ENCODE measurements at places on chromosomes 12 and 14. TPM values are rescaled to one million over a fixed set of nuclear protein-coding genes. Genes with fewer than 3 reads are reported as not detected.

DNA sequence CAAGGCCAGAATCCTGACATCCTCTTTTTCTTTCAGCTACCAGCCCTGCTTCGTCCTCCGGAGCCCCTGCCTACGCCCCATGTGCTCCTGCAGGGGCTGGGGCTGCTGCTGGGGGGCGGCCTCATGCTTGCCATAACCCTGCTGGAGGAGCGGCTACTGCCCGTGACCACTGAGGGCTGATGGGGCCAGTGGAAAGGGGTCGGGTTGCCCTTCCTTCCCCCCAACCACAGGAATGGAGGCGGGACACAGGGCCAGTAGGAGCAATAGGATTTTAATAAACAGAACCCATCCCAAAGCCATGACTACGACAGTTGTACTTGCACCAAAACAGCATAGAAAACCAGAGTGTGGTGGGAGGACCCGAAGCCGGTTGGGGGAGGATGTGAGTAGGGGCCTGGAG lies 7.7 kb downstream of the SLC39A5 start:
- DNase-seq, result no peak

DNA sequence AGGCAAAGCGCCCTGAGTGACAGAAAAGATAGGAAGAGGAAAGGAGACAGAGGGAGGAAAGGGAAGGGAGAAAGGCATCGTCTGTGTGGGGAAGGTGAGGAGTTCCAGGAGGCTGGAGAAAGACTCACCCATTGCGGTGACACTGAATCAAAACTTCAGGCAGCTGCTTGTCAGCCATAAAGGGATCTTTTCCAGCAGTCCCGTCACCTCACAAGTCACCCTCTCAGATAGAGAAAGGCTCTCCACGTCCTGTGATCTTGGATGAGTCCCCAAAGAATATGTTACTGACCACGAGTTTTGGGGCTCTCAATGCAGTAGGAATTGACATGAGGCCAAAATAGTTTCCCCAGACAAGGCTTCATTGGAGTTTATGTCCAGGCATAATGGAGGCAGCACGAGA lies 9.8 kb upstream of the GMFB start:
- no peak for DNase-seq

- DNase-seq, result no peak
Observed at GRCh38 chr12:52976574-52977071, 27.7 kb downstream of the KRT18 start.

DNA sequence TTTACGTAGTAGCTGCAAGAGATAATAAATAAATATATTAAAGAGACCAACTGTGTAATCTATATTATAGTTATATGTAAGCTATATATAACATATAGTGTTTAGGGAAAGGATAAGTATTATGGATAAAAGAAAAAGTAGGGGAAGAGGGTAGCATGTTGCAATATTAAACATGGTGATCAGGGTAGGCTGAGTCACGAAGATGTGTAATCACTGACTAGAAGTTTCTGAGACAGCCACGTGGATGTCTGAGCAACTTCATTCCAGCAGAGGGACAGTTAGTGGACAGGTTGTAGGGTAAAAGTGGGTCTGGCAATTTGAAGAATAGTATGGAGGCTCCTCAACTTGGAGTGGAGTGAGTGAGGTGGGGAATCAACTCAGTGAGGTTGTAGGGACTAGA lies 109.7 kb downstream of the ANO4 start:
- no peak for DNase-seq

GRCh38 chr12:5166976-5167375 lies 123.3 kb downstream of the KCNA5 start:
- no peak for DNase-seq

GRCh38 chr12:8742501-8742900 lies 44.7 kb downstream of the RIMKLB start:
- no peak for DNase-seq

Gene CLEC4A
- 1.2 TPM for polyA plus RNA-seq

DNA sequence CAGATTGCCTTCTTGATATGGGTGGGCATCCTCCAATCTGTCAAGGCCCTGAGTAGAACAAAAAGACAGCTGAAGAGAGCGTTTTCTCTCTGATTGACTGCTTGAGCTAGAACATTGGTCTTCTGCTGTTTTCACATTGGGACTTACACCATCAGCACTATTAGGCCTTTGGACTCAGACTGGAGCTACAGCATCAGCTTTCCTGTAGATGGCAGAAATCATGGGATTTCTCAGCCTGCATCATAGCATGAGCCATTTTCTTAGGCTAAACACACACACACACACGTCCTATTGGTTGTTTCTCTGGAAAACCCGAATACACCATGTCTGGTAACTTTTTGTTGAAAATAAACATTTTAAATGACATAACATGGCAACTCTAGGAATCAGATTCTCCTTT lies 15.8 kb upstream of the PPM1A start:
- DNase-seq, result no peak

DNA sequence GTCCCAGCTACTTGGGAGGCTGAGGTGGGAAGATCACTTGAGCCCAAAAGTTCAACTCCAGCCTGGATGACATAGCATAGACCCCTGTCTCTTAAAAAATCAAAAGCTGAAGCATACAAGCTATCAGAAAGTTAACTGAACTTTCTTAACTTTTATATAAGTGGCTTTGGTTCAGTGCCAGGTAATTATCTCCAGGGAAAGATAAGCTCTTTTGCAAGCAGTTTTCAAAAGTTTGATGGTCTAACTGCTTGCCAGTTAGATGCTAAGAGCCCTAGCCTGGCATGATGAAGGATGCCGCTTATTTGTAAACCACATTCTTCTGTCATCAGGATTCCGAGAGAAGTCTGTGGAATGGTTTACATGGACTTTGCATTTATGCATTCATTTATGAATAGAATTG lies 409.1 kb downstream of the AEBP2 start:
- no peak for DNase-seq

DNA sequence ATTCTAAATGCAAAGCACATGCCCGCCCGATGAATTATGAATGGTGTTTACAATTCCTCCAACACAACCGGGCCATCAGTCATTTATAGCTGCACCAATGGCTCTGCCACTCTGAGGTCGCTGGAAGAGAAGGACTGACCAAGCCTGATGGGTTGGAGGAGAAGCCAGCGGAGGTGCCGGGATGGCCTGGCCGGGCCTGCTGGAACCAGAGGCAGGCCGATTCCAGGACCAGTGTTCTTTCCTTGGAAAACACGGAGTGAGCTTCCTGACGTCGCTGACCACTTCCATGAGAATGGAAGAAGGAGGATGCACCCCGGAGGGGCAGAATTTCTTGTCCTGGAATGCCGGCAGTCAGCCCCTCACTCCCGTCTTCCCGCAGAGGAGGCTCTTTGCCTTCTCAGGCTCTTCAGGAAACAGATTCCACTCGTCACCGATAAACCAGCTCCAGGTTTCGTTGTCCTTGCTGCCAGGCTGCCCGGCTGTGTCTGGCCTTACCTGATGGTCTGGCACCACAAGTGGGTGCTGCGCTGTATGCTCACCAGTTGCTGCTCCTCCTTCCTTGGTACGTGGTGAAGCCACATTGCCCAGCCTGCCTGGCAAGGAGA lies 358.5 kb upstream of the SFSWAP start:
- DNase-seq, result no peak

Gene LGR5
- 17.2 TPM for polyA plus RNA-seq

Gene FAM216A
- polyA plus RNA-seq, result 23.2 TPM

DNA sequence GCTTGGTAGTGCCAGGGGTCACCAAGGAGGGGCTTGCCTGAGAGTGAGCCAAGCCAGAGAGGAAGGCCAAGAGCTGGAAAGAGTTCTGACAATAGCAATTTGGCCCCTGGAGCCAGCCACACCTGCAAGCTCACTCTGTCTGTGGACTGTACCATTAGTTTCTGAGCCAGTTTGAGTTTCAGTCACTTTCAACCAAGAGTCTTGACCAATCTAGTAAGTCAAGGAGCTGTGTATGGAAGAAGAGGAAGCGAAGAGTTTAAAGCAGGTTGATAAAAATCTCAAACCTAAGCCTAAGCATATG lies 38.5 kb downstream of the NT5DC3 start:
- DNase-seq, result no peak

- no peak for DNase-seq
Observed at GRCh38 chr12:102896067-102896466, 21.0 kb downstream of the PAH start.

DNA sequence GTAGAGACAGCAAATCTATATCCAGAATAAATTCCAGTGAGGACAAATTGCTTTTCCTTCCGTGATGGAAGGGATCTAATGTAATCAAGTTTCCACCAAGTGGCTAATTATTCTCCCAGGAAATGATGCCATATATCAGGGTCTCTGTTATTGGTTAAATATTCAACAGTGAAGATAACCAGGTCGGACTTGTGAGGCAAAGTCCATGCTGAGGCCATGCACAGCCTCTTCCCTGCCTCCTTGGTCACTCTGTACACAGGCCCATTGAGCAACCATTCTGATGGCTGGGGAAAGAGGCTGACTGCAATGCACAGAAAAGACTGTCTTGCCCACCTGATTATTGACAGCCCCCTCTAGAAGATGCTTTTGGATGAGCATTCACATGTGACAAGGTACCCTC lies 90.1 kb downstream of the TNFAIP2 start:
- no peak for DNase-seq

DNA sequence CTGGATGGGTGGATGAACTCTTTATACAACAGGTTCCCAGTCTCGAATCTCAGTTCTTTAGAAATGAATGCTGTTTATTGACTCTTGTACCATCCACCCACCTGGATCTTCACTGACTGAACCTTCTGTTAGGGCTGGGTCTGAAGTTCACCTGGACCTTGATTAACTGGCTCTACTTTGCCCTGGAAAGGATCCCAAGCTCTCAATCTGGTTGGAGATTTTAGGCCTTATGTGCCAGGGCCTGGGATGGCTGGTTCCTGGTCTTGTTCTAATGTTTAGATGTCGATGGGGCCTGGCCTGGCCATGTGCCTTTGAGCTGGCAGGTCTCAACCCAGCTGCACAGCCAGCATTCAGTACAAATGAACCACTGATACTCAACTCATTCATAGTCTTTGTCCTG lies 76.5 kb upstream of the MED13L start:
- no peak for DNase-seq

DNA sequence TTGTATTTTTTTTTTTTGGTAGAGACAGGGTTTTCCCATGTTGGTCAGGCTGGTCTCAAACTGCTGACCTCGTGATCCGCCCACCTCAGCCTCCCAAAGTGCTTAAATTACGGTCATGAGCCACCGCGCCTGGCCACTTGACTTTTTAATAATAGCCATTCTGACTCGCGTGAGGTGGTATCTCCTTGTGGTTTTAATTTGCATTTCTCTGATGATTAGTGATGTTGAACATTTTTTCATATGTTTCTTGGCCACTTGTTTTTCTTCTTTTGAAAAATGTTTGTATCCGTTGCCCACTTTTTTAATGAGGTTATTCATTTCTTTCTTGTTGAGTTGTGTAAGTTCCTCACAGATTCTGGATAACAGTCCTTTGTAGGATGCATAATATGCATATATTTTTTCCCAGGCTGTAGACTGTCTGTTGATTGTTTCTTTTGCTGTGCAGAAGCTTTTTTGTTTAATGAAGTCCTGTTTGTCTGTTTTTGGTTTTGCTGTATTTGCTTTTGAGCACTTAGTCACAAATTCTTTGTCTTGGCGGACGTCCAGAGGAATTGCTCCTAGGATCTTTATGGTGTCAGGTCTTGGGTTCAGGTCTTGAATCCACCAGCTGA lies 10.3 kb upstream of the PGAM5 start:
- no peak for DNase-seq

DNA sequence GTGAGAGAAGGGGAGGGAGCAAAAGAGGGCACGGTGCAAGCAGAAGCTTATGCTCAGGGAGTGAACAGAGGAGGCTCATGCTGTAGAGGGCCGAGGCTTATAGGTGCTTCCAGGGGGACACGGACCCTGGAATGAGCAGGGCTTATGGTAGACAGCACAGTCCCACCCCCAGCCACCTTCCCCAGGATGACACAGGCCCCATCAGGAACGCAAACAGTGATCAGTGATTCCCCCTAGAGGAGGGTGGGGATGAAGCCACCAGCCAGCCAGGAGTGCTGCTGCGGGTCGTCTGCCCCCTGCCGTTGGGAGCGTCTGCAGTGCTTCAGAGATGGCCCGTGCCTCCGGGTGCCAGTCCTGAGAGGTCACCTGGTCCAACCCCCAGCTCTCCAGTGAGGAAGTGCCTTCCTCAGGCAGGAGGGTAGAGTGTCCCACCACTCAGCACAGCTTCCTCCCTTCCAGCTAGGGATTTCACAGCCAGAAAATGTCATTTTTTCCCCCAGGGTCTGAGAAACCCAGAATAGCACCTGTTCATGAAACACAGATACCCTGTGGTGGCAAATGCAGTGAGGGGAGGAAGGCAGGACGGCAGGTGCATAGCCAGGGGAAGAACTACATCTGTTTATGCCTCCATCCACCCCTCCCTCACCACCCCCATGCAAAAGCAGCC lies 60.7 kb downstream of the SLC6A12 start:
- DNase-seq, result no peak

DNA sequence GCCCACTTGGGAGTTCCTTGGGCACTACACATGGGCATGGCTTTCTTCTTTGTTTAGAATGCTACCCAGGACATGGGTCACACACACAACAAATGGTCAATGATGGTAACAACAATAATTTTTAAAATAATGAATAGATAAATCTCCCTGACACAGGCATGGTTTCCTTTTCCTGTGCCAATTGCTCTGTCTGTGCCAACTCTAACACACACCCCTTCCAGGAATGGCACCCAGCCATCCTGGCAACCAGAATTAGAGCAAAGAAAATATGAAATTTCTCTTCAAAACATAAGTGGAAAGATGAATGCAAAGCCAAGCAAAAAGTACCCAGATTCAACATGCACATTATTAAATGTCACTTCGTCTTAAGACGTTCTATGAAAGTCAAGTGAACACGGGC lies 104.9 kb upstream of the SOX5 start:
- DNase-seq, result no peak

- DNase-seq, result no peak
Observed at GRCh38 chr12:104775731-104776231, 182.3 kb downstream of the SLC41A2 start.

Gene ADAM21
- polyA plus RNA-seq, result 0.61 TPM

DNA sequence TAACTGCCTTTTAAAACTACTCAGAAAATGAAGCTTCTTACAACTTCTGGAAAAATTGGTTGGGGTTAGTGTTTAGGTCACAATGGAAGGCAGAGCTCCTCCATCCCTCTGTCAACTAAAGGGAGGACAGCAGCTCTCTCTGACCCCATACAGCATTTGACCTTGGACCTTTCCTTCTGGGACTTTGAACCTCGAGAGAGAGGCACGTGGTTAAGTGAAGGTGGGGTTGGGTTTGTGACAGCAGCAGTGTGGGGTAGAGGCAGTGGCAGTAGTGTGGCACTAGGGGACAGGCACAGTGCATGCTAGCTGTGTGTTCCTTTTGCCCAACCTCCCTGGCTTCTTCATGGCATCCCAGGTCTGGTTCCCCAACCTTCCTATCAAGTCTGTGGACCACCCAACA lies 9.4 kb upstream of the C12orf75 start:
- DNase-seq, result no peak

Gene EXOC3L4
- 5.3 TPM for polyA plus RNA-seq

Data from left renal pelvis (tissue), 4 donors.